ENCODE measurements at places on chromosomes 13 and 19. TPM values are rescaled to one million over a fixed set of nuclear protein-coding genes. Genes with fewer than 3 reads are reported as not detected.

ZNF211 gene
- 10.1 TPM for total RNA-seq

ZNF429 gene
- total RNA-seq = 6.8 TPM

DAND5 gene
- not detected for total RNA-seq

ZNF296 gene
- total RNA-seq = not detected

CERS4 gene
- 33.9 TPM for total RNA-seq

WTIP gene
- 6.5 TPM for total RNA-seq

MYO1F gene
- 32.4 TPM for total RNA-seq

CEP89 gene
- 11.7 TPM for total RNA-seq

ZNF547 gene
- 4.8 TPM for total RNA-seq

Data from subcutaneous adipose tissue (tissue), 4 donors.